ENCODE measurements at places on chromosomes 4 and X. TPM values are rescaled to one million over a fixed set of nuclear protein-coding genes. Genes with fewer than 3 reads are reported as not detected.

DNA sequence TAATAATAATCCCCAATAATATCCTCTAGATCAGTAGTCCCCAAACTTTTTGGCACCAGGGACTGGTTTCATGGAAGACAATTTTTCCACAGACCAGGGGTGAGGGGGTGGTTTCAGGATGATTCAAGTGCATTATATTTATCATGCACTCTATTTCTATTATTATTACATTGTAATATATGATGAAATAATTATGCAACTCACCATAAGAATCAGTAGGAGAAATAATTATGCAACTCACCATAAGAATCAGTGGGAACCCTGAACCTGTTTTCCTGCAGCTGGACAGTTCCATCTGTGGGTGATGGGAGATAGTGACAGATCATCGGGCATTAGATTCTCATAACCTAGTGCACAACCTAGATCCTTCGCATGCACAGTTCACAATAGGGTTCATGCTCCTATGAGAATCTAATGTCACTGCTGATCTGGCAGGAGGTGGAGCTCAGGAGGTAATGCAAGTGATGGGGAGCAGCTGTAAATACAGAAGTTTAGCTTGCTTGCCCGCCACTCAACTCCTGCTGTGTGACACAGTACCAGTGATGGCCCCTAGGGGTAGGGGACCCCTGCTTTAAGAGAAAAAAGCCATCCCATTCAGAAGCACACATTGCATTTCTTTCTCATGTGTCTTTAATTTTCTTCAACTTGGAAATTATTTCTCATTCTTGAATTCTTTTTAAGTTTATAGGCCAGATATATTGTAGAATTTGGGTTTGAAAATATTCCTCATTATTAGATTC is 16.0 kb upstream of the SH3RF1 start:
- no peak overlapping the region for H3K27ac ChIP-seq
- H3K27me3 ChIP-seq: no peaks in the 10 kb centered on the region
- H3K4me1 ChIP-seq: no peaks in the 10 kb centered on the region
- no peak for DNase-seq
- no peaks in the 10 kb centered on the region for H3K36me3 ChIP-seq
- H3K4me3 ChIP-seq: no peak overlapping the region

DNA sequence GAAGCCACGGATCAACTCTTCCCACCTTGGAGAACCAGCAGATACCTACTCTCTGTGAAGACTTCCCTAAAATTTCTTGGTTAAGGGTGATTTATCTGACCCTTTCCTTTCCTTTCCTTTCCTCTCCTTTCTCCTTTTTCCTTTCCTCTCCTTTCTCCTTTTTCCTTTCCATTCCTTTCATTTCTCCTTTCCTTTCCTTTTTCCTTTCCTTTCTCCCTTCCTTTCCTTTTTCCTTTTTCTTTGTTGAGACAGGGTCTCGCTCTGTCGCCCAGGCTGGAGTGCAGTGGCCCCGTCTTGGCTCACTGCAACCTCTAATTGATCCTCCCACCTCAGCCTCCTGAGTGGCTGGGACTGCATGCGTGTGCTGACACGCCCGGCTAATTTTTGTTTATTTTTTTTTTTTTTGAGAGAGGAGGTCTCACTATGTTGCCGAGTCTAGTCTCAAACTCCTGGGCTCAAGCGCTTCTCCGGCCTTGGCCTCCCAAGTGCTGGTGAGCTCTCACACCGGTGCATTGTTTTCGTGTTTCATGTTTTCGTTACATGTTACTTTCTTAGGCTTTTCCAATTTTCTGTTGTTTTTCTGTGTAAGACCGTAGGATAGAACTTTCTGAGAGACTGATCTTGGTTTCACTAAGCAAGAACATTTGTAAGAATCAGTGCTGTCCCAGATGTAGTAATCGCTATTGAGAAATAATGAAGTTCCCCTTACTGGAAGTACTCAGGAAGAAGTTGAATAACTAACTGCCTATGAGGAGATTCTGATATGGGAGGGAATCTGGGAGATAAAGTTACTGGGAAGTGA is 2.0 kb downstream of the TMEM165 start:
- H3K4me1 ChIP-seq: peaks cover 19% of the 10 kb centered on the region
- peak overlapping the region; percentile 98 for H3K4me3 ChIP-seq
- H3K36me3 ChIP-seq: peaks cover 2% of the 10 kb centered on the region
- peak; percentile 53 for DNase-seq
- H3K27me3 ChIP-seq: no peaks in the 10 kb centered on the region
- peak overlapping the region; percentile 79 for H3K27ac ChIP-seq

- peak; percentile 92 for DNase-seq
- no peaks in the 10 kb centered on the region for H3K36me3 ChIP-seq
- no peak overlapping the region for H3K4me3 ChIP-seq
- H3K4me1 ChIP-seq: peaks cover 37% of the 10 kb centered on the region
- no peaks in the 10 kb centered on the region for H3K27me3 ChIP-seq
Observed at GRCh38 chrX:39309721-39310152, 508.5 kb downstream of the MID1IP1 start.

DNA sequence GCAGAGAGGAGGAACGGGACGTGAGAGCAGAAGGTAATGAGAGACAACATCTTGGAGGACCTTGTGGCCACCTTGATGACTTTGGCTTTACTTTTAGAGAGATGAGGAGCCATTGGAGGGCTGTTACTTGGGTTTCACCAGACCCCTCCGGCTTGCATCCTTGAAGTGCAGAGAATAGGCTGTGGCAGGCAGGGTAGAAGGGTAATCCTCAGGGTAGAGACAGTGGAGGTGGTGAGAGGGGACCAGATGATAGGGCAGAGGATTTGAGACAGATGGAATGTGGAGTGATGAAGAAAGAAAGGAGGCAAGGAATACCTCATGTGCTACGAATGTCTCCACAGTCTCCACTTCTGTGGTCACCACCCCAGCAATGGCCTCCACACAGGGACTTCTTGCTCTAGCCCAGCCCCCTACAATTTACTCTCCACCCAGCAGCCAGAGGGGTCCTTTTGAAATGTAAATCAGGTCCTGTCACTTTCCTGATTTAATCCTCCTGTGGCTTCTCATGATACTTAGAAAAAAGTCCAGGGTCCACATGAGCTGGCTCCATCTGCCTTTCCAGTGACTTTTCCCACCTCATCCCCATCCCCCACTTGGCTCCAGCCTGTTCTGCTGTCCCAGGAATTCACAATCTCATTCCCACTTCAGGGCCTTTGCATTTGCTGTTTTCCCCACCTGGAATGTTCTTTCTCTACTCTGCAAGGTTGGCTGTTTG is 115.0 kb downstream of the PJA1 start:
- H3K27me3 ChIP-seq: no peaks in the 10 kb centered on the region
- H3K4me1 ChIP-seq: no peaks in the 10 kb centered on the region
- H3K4me3 ChIP-seq: no peak overlapping the region
- no peak for DNase-seq

GRCh38 chr4:37388681-37389365 is 144.3 kb downstream of the NWD2 start:
- no peaks in the 10 kb centered on the region for H3K27me3 ChIP-seq
- H3K27ac ChIP-seq: no peak overlapping the region
- no peaks in the 10 kb centered on the region for H3K4me1 ChIP-seq
- H3K36me3 ChIP-seq: no peaks in the 10 kb centered on the region

The GYPB gene
- total RNA-seq: not detected

The AMTN gene
- not detected for total RNA-seq

The CABS1 gene
- not detected for total RNA-seq

The TREX2 gene
- total RNA-seq: 1.9 TPM

GRCh38 chr4:67480810-67481209 is 64.5 kb downstream of the CENPC start:
- DNase-seq: no peak
- peaks cover 4% of the 10 kb centered on the region for H3K36me3 ChIP-seq
- no peak overlapping the region for H3K4me3 ChIP-seq
